ENCODE measurements at places on chromosomes 4 and X.
A peak's percentile ranks its signal among the peaks of the same experiment; 100 is the strongest.

DNA sequence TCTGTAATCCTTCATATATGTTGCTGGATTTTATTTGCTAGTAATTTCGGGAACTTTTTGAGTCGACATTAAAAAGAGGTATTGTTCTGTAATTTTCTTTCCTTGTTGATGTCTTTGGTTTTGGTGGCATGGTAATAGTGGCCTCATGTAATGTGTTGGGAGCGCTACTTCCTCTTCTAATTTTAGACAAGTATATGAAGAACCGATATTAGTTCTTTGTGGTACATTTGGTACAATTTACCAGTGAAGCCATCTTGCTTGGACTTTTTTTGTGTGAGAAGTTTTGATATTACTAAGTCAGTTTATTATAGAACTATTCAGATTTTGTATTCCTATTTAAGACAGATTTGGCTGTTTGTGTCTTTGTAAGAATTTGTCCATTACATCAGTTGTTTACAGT, 669.2 kb upstream of the AADAT start:
- DNase-seq: no peak

DNA sequence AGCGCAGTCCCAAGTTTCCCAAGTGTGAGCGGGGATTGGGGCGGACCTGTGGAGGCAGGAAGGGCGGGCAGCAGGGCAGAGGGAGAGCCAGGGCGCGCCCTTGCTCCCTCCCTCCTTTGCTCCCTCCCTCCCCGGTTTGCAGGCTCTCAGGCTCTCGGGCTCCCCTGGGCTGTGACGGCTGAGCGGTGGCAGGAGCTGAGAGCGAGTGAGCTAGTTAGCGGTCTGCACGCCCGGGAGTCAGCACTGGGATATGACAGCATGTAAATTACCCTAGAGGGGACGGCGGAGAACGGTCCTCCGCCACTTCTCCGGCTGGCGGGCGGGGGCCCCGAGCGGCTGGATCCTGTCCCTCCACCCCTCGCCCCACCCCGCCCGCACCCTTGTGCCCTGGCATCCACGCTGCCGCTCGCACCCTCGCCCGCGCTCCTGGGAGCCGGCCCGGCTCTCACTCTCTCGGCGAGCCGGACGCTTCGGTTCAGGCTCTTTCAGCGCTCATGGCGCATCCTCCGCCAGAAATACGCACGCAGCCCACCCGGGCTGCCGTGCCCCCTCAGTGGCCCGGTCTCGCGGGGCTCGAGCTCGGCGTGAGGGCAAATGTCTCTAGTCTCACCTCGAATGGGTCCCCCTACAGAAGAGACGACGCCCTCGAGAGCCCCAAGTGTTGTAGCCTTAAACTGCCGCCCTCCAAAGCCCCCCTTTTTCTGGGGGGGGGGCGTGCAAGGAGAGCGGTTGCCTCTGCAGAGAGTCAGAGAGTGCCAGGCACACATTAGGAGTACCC, at the start of gene TSC22D3:
Gene TSC22D3 (minus strand): TSS at position 54 of the 778 bp plus-strand sequence. CDS start 368 bp downstream, outside the sequence.
- peak; percentile 32 for DNase-seq

DNA sequence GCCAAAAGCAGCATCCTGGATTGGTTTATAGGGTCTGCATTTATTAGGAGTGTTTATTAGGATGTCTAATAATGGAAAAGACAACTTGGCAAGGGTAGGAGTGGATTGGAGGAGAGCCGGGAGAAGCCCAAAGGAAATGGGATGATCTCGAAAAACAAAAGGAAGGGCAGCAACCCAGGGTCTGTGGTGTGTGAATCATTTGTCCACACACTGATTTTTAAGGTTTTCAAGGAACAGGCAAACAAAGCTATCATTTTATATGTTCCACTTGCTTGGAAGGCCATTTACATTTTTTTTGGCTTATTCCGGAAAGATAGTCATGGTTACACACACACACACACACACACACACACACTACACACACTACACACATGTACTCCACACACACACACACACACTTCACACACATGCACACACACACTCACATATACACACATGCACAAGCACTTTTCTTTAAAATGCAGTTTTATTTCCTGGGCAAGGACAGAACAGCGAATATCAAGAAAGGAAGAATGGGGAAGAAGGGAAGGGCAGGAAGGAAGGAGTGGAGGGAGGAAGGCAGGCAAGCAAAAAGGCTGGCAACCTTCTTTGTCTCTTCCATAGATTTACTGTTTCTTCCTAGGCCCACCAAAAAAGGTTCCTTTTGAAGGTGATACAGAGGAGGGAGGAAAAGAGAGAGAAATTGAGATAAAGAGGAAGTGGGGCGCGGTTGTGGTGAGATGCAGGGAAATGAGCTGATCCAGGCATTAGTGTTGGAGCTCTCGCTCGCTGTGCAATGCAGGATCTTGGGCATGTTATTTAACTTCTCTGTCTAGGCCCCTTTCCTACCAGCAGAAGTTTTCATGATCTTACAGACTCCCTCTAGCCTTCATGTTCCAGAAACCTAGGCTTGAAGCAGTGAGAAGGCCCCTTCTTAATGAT, 88.6 kb upstream of the MAML3 start:
- no peak for DNase-seq

DNA sequence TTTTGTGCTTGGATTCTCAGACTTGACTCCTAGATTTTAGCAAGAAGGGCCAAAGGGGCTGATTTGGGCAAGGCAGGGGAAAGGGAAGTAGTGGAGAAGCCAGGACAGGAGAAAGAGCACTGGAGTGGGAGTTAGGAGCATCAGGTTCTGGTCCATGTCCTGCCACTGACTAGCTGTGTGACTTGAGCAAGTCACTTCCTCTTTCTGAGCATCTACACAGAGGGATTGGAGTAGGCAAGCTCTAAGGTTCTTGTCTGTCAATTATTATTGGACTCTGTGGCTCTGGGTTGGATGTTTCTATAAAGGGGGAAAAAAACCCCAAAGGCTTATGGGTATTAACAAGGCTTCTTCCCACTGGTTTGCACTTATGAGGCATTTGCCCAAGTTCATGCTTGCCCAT, 24.4 kb downstream of the PLAC1 start:
- DNase-seq: no peak

DNA sequence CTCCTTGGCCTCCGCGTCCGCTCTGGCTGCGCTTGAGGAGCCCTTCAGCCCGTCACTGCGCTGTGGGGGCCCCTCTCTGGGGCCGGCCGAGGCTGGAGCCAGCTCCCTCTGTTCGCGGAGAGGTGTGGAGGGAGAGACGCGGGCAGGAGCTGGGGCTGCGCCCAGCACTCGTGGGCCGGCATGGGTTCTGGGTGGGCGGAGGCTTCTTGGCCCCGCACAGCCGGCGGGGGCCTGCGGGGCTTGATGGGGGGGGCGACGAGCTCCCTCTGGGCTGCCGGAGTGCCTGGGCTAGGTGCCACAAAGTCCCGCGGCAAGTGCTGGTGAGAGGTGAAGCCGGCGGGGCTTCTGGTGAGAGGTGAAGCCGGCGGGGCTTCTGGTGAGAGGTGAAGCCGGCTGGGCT, 61.9 kb downstream of the ANKRD50 start:
- no peak for DNase-seq

DNA sequence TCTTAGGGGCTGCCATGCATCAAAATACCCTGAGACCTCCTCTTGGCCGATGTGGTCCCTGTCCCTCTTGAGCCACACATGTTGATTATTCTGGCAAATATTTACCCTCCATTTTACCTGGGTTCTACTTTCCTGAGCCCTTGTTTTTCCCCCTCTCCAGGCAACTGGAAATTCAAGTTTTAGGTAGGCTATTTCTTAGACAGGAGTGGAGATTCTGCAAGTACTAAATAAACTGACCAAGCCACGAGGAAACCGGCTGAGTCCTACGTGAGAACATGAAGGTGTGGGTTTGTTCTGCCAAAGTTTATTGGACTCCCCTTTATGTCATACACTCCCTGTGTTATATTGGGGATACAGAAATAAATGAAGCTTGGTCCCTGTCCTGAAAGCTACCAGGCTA, 88.1 kb downstream of the RTL5 start:
- DNase-seq: no peak

- DNase-seq: no peak
These were observed 24.0 kb downstream of the INTS6L start for GRCh38 chrX:135544338-135544948.

DNA sequence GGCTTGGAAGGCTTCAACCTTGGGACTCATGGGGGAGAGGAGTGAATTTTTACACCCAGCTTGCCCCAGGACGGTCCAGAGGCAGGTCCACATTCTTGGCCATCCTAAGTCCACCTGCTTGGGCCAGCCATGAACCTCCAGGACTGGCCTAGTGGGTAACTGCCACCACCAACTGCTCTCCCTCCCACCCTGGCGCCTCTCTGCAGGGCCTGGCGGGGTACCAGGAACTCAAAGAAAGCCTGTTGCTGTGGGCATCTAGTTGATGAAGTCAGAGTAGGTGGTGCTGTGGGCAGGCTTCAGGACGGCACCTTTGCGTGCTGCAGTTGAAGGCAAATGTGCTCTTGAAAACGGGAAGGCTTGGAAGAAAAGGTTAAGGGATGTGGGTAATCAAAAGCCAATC, 12.0 kb downstream of the BCOR start:
- DNase-seq: no peak

GRCh38 chr4:121100093-121100775, 27.9 kb upstream of the NDNF start:
- DNase-seq: no peak

DNA sequence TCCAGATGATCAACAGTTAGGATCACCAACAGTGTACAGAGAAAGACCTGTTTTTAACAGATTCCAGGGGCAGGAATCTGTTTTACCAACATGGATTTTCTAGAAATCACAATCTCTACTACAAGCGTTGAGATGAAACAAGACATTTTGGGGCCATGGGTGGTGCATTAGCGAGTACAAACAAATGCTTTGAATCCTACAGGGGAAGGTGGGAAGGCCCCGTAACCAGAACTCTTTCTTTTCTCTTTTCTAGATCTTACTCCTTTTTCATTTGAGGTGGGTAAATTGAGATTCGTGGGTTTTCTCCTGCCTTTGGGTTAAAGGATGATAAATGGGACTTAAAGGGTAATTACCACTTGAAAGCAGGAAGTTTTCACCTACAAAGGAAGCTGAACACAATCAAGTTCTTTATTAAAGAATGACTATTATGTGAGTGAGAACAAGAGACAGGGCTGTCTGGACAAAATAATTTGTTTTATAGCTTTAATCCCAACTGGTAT, 189.9 kb upstream of the ANXA3 start:
- no peak for DNase-seq

GRCh38 chr4:6595897-6596537, 21.0 kb downstream of the MAN2B2 start:
- no peak for DNase-seq

- DNase-seq: no peak
These were observed 114.0 kb downstream of the SPANXN4 start for GRCh38 chrX:143139681-143140080.

- DNase-seq: no peak
These were observed 61.0 kb upstream of the SMIM10 start for GRCh38 chrX:134929808-134930207.

DNA sequence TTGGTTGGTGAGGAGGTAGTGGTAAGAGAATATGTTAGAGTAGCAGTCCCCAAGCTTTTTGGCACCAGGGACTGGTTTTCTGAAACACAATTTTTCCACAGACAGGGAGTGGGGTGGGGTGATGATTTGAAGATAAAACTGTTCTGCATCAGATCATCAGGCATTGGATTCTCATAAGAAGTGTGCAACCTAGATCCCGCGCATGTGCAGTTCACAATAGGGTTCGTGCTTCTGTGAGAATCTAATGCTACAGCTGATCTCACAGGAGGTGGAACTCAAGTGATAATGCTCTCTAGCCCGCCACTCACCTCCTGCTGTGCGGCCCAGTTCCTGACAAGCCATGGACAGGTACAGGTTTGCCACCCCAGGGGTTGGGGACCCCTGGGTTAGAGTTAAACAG, 423.3 kb downstream of the GPAT3 start:
- DNase-seq: no peak

- no peak for DNase-seq
These were observed 87.7 kb upstream of the SHISA3 start for GRCh38 chr4:42309361-42310260.

DNA sequence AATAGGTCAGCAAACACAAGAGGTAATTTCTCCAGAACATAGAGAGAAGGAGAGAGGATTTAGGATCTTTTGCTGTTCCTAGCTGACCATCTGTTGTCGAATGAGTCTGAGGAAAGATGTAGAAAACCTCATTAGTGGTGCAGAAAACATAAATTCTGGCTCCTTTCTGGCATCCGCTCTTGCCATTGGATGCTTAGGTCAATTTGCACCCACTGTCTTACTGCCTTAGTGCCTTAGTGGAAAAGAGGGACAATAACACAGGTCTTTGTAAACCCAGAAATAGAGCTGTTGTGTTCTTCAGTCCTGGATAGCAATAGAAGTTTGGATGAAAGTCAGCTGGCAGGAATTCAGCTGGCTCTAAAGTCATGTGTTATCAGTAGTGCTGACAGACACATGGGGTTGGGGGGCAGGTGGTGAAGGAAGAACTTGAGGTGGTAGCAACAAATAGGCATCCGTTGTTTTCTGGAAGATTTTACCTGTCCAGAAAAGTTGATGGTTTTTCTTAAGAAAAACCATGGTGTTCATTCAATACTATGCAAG, 78.2 kb downstream of the GLRA2 start:
- DNase-seq: no peak

DNA sequence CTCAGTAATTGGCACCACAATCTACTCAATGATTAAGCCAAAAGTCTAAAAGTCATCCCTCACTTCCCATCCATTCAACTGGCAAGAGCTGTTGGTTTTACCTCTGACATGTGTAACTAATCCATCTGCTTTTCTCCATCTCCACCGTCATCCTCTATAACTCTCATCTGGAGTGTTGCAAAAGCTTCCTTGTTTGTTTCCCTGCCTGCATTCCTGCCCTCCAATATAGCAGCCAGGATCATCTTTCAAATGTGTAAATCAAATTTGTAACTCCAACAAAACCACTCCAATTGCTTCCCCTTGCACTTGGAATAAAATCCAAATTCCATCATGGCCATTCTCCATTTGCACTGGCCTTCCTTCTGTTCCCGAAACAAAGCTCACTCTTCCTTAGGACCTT, 4.3 kb upstream of the PLAC8 start:
- no peak for DNase-seq

DNA sequence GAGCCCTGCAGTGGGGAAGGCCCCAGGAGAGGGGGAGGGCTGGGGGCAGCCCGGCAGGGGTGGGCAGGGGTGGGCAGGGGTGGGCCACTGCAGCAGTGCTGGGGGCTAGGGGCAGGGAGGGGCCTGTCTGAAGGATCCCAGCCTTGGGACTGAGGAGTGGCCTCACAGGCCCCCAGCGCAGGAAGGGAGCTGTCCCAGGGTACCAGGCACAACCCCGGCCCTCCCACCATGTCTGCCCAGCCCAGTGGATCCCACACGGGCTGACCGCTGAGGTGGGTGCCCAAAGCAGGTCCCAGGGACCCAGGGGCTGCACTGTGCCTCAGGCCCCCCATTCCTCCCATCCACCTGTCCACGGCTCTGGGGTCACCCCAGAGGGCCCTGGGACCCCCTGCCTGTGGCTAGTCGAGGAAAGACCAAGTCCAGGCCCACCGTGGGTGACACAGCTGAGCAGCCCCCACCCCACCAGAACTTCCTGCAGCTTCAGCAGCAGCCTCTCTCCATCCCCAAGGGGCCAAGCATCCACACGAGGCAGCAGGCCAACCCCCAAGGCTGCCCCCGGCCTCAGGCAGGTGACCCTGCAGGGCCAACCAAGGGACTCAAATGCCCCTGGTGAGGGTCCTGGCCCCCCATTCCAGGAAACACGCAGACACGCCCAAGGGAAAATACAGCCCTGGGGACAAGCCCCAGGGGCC, 46.4 kb downstream of the FAM53A start:
- no peak for DNase-seq
